ENCODE measurements at places on chromosomes 7 and 10. TPM values are rescaled to one million over a fixed set of nuclear protein-coding genes. Genes with fewer than 3 reads are reported as not detected.

Gene CCL26
- not detected for total RNA-seq

DNA sequence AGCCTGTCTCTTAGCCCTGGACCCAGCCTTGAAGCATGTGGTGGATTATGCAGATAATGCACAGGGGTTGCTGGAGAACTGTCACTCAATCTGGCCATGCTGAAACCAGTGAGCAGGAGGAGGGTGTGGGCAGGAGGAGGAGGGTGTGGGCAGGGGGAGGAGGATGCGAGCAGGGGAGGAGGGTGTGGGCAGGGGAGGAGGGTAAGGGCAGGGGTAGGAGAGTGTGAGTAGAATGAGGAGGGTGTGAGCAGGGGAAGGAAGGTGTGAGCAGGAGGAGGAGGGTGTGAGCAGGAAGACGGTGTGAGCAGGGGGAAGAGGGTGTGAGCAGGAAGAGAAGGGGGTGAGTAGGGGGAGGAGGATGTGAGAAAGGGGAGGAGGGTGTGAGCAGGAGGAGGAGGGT is 18.8 kb downstream of the CAMK2B start:
- DNase-seq = no peak

DNA sequence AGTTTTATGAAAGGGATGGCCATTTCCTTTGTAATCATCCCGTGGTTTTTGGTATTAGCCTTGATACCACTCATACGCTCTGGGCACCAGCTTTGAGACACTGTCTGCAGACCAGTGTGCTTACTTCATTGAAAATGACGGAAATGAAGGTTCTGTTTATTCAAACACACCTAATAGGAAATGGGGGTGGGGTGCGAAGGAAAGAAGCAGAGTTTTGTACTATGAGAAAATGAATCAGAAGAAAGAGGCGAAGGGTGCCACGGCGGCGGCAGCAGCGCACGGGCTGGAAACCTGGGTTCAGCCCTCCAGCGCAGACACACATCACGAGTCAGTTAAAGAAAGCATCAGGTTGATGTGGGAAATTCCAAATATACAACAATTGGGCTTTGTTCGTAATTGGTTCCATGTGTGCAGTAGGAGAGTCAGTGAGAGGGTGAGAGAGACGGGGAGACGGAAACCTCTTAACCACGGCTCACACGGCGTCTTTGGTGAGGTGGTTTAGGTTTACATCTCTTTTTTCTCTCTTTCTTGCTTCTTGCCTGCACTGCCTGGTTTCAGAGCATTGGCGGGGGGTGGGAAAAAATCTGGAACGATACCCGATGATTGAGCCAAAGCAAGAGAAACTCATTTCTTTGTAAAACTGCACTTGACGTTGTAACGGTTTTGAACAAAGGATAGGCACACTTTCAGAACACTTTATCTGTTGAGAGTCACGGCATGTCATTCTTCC is 321.2 kb downstream of the FRMD4A start:
- peak; percentile 77 for DNase-seq

Gene PON1
- total RNA-seq = not detected

DNA sequence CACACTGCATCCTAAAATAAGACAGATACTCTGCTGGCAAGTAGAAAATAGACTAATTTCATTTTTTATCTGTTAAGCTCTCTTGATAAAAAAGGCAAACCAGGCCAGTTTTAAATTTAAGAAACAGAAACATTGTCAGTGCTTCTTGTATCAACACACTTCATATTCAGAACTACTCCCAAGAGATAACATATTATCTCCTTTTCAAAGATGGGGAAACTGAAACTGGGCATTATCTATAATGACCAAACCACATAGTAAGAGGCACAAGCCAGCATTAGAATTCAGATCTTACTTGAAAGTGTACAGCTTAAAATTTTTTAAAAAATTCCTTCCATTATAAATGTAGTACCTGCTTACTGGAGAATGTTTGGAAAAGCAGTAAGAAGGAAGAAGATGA is 14.7 kb downstream of the SRI start:
- DNase-seq = no peak

- peak; percentile 30 for DNase-seq
These were observed 589 bp downstream of the LDB1 start for GRCh38 chr10:102119417-102120141.

DNA sequence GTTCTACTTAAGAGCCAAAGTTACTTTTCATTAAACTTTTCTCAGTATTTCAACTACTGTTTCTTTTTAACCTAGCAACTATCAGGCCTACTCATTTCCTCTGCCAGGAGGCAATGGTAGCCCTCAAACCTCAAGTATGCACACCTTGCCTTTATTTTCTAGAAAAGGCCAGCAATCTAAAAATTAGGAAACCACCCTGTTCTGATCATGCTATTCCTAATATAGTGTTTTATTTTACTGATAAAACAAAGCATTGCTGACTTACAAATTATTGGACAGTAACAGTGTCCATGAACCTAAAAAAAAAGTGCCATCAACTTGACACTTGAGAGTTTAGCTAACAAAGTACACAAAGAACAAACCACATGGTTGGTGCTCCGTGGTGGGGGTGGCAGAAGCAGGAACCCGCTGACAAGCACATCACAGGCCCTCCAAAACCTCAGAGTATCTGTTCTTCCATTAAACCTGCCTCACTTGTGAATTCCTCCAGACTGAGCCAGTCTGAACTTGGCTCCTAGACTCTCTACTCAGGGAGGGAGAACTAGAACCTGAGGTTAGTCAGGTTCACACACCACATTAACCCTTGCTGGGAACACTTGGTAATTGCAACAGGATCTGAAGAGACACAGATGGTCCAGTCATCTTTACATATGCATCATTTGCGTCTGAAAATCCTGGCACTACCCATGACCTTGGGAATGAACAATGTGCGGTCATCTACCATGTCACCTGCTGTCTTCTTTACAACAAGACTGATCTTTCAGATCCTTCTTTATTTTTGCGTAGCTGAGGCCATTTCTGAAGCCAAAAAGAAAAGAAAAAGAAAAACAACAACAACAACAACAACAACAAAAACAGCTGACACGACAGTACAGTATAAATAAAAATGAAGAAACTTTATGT is 31.9 kb downstream of the PIP4K2A start:
- DNase-seq = peak; percentile 47

DNA sequence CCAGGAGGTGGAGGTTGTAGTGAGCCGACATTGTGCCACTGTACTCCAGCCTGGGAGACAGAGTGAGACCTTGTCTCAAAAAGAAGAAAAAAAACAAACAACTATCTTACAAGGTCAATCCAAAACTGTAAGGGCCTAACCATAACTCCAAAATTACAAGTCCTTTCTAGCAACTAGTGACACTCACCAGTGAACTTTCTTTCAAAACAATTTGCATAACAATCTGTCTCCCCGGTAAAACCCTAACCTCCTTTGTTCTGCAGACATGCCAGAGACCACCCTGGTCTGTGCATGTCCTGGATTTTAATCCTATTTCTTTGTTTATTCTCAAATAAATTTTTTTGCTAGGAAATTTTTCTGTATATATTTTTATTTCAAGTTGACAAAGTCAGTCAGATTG is 68.1 kb downstream of the EXOC6 start:
- no peak for DNase-seq

Gene AKR1C3
- total RNA-seq = 0.75 TPM
